A549 treated with AZD2906 at 1 μM for 4 hours (cell line): ENCODE measurements at places on chromosomes 7 and 10. TPM values are rescaled to one million over a fixed set of nuclear protein-coding genes. Genes with fewer than 3 reads are reported as not detected.

The PPP1R17 gene
- total RNA-seq = not detected in 5 replicates

The ASIC3 gene
- total RNA-seq = 5.1 to 9.9 TPM (median 8.9 TPM) in 5 replicates

The GOT1 gene
- 37.6 to 43.1 TPM (median 39.3 TPM) in 5 replicates for total RNA-seq

The GPRIN2 gene
- total RNA-seq = 29.8 to 43.1 TPM (median 39.4 TPM) in 5 replicates

The ADIRF gene
- 0.19 to 0.30 TPM in 2 of 5 replicates, not detected in the others for total RNA-seq

The PRDX3 gene
- 289 to 325 TPM (median 310 TPM) in 5 replicates for total RNA-seq

The DENND2A gene
- 0.45 to 0.91 TPM (median 0.68 TPM) in 5 replicates for total RNA-seq

The CPA1 gene
- not detected in 5 replicates for total RNA-seq
